ENCODE measurements at places on chromosomes 7 and 10. TPM values are rescaled to one million over a fixed set of nuclear protein-coding genes. Genes with fewer than 3 reads are reported as not detected.

CUTC gene
- polyA plus RNA-seq = 26.1 TPM

VIPR2 gene
- polyA plus RNA-seq = 3.7 TPM

CPEB3 gene
- polyA plus RNA-seq = 3.3 TPM

ST8SIA6 gene
- 1.3 TPM for polyA plus RNA-seq

TMEM243 gene
- 44.6 TPM for polyA plus RNA-seq

SMURF1 gene
- 13.7 TPM for polyA plus RNA-seq

LBX1 gene
- polyA plus RNA-seq = not detected

STEAP4 gene
- 0.13 TPM for polyA plus RNA-seq

TMEM225B gene
- 2.2 TPM for polyA plus RNA-seq

ASNS gene
- polyA plus RNA-seq = 45.6 TPM

SPRN gene
- 5.8 TPM for polyA plus RNA-seq

TAS2R41 gene
- polyA plus RNA-seq = not detected

WNT8B gene
- 1.0 TPM for polyA plus RNA-seq

GDI2 gene
- polyA plus RNA-seq = 348 TPM

GRCh38 chr10:6458814-6459213, 121.3 kb downstream of the PRKCQ start:
- no peak for DNase-seq

- no peak for DNase-seq
Observed at GRCh38 chr7:150357270-150357669, 11.4 kb upstream of the REPIN1 start.

DNA sequence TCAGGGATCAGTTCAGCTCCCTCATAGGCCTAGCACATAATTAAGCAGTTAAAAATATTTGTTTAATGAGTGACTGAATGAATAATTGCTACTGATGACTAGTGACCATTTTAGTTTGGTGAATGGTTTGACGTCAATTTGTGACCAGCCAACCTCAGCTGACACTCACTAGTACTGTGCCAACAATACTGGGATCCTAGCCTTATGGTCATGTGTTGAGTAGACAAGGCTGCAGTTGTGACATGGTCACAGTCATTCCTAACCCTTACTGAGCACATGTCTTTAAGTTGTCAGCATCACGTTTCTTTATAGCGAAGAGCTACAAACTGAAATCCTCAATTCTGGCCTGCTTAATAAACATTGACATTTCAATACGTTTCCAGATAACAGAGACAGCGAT, 86.9 kb upstream of the SLC26A5 start:
- DNase-seq = no peak

DNA sequence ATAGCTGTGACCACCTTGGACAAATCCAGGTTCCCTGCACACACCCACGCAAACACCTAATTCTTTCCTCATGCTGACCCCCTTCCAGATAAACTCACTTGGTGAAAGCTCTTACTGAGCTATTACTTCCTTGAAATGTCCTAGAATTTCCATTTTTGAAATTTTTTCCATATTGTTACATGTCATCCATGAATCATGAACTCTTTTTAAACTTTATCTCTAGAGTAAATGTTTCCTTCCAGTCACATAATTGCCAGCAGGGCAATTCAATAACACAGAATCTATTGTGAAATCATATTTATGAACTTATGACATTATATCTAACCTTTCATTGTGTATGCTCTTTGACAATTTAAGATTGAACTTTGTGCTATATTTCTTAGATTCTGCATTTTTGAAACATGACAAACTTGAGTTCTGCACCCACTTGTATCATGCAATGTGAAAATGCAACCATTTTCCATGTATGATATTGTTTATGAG, 26.8 kb upstream of the FGL2 start:
- DNase-seq = no peak

GRCh38 chr10:13161857-13162271, 506 bp downstream of the MCM10 start:
- DNase-seq = no peak

DNA sequence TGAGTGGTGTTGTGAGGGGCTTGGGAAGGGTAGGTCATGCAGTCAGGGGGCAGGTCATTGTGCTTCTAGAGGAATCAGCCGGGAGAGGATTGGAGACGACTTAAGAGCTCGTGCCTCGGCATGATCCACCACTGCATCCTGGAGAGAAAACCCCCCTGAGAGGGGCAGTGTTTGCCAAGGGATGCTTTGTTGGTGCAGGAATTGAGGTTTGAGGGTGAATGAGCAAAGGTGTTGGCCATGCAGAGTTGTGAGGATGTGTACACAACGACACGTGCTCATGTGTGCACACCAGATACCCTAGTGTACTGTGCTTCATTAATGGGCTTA, 85.6 kb upstream of the ANLN start:
- no peak for DNase-seq

- no peak for DNase-seq
Observed at GRCh38 chr7:158432369-158433341, 155.0 kb downstream of the PTPRN2 start.

GRCh38 chr7:135147899-135148721, at the start of gene TMEM140:
TSS of gene TMEM140 (plus strand) at chr7:135148072. CDS start at chr7:135164442, 16,370 bp downstream.
- no peak for DNase-seq

- no peak for DNase-seq
Observed at GRCh38 chr10:5508161-5508604, 8.8 kb upstream of the CALML5 start.

DNA sequence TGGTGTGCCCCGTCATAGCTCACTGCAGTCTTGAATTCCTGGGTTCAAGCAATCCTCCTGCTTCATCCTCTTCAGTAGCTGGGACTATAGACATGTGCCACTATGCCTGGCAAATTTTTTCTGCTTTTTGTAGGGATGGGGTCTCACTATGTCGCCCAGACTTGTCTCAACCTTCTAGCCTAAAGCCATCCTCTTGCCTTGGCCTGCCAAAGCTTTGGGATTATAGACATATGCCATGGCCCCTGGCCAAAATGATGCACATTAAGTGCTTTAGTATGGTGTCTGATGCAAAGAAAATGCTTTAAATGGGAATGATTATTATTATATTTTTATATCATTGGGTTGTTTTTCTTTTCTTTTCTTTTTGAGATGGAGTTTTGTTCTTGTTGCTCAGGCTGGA, 33.2 kb upstream of the VCL start:
- no peak for DNase-seq

DNA sequence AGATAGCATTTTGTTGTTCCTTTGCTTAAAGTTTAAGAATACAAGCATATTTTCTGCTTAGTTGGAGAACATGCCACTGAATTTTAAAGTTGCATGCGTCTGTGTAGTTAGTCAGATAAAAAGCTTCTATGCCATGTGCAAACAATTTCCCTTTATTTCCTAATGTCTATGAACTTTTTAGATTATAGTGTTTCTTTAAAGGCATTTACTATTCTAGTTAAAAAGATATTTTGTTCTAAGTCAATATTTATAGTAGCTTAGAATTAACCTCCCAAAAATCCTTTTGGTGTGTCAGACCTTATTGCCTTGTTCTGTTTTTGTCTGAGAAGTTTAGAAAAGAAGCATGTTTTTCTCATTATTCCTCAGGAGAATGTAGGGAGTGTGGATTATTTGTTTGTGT, 99.0 kb upstream of the GATA3 start:
- no peak for DNase-seq

GRCh38 chr10:18162021-18162627, 21.9 kb downstream of the CACNB2 start:
- DNase-seq = no peak

- DNase-seq = no peak
Observed at GRCh38 chr7:30226614-30227268, 57.7 kb upstream of the ZNRF2 start.

DNA sequence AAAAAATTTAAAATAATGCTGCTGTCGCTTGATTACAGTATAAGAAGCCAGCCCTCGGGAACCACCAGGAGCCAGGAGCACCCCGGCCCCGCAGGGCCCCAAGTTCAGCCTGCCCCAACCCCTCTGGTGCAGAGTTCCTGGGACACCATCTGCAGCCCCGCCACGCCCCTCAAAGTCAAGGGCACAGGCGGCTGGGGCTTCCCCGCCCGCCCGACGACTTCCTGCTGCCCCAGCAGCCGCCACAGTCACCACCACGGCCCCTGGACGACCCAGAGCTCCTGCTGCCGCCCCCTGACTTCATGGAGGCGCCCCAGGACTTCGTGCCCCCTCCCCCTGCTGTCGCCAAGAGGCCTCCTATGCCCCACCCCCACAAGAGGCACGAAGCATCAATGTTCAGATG, 103.6 kb upstream of the PDSS1 start:
- DNase-seq = no peak

DNA sequence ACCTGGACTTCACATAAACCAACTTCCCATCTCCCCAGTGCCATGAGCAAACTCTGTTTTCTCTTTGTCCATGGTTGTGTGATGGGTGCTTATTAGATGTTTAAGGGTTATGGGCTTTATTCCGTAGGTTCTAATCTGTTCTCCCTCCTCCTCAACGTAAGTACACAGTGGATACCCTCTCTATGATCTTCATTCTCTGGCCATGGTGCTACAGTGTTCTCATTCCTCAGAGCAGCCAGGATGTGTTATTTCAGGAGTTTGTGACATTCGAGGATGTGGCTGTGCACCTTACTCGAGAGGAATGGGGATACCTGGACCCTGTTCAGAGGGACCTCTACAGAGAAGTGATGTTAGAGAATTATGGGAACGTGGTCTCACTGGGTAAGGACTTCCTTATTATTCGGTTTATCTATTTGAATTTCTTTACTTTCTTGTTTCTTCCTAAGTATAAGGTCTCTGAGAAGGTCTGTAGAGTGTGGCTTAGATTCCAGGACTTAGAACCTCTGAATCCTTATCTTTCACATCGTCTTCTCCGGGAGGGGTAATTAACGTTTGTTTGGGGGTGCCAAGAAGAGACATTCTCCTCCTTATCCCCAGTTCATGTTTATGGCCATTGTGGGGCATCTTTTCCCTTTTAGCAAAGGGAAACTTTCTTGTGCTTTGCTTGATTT, 3.8 kb downstream of the ZNF655 start:
- DNase-seq = no peak

- DNase-seq = no peak
Observed at GRCh38 chr10:34049469-34049868, 715.0 kb upstream of the NRP1 start.

DNA sequence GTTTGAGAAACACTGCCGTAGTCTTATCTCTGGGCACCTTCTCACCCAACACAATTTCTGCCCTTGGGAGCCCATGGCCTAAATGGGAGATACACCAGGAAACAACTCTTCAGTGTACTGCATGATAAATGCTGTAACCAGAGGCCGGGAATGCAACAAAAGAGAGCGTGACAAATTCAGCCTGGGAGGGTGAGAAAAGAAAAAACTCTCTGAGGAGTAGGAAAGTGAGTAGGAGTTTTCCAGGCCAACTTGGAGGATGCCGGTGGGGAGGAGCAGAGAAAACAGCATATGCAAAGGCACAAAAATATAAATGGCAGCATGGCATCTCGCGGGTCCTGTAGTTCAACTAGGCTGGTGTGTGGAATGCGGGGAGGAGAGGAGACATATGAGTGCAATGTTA, 624.5 kb downstream of the PARD3 start:
- no peak for DNase-seq

- DNase-seq = no peak
Observed at GRCh38 chr7:5827755-5828154, 46.3 kb upstream of the RNF216 start.

GRCh38 chr10:48699011-48699627, 14.4 kb downstream of the WDFY4 start:
- DNase-seq = no peak

DNA sequence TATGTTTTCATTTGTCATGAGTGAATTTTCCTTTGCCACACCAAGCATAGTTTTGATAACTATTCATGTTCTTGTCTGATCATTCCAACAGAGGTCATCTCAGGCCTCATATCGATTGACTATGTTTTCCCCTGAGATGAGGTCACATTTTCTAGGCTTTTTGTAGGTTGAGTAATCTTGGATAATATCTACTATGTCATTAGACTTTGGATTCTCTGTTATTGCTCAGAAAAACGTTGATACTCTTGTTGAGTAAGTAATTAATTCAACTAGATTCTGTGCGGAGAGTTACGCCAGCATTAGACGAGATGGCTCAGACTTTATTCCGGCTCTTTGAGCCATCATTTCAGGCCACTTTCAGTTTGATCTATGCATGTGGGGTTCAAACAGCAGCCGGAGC, 57.7 kb downstream of the KLF6 start:
- no peak for DNase-seq

DNA sequence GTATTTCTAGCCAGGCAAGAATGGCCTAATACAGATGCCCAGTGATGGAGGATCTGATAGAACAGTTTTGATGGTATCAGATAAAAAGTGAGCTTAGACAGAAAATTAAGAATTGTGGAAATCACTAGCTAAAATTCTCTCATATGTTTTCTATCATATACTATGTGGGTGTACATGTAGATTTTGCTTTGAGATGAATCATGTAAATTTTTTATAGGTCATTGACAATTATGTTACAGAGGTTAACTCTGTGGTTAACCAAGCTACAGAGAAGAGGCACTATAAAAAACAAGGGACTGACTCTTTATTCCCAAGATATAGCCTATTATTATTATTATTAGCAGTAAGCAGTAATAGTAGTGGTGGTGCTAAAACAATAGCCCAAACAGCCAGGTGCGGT, 156.5 kb downstream of the ITGA8 start:
- DNase-seq = no peak

GRCh38 chr7:37052705-37053104, 328.4 kb upstream of the AOAH start:
- peak; percentile 31 for DNase-seq

GRCh38 chr10:108852211-108852610, 1071.1 kb downstream of the XPNPEP1 start:
- no peak for DNase-seq

GRCh38 chr10:130961506-130962239, 349.8 kb downstream of the TCERG1L start:
- DNase-seq = no peak

DNA sequence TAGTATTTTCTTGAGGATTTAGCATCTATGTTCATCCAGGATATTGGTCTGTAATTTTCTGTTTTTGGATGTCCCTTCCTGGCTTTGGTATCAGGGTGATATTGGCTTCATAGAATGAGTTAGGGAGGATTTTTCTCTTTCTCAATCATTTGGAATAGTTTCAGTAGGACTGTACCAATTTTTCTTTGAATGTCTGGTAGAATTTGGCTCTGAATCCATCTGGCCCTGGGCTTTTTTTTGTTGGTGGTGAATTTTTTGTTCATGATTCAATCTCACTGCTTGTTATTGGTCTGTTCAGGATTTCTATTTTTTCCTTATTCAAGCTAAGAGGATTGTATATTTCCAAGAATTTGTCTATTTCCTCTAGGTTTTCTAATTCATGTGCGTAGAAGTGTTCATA, 192.7 kb downstream of the KIF20B start:
- DNase-seq = no peak
